ENCODE measurements at places on chromosomes 5 and 9.

- no peak for DNase-seq
These were observed 40.9 kb downstream of the NFIB start for GRCh38 chr9:14272927-14273528.

- DNase-seq = no peak
These were observed 24.9 kb downstream of the MELK start for GRCh38 chr9:36597412-36598178.

DNA sequence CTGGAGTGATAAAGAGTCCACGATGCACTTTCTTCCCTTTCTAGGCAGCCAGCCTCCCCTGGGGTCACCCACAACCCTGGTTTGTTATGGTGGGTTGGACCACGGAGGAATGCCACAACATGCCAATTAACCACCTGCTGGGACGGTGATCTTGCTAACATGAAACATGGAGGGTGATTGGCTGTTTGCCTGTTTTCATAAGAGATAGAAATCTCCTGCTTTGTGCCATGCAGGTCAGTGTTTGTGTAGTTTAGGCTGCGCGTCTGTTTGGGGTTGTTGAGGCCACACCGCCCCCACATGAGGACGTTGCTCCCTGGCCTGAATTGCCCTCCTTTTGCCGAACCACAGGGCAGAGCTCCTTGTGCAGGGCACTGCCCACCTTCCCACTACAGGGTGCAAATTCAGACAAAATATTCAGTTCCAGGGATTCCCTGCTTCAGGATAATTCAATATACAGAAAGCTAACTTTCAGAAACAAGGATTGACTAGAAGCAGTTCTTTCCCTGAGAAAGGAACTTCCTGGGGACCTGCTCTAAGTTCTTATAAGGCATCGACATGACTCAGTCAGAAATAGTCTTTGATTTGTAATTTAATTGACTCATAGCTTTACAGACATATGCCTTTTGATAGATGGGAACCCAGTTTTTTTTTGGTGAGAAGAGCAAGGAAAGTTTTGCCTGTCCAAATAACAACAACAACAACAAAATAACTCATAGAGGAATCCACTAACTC lies 427.6 kb downstream of the GADD45G start:
- DNase-seq = no peak

DNA sequence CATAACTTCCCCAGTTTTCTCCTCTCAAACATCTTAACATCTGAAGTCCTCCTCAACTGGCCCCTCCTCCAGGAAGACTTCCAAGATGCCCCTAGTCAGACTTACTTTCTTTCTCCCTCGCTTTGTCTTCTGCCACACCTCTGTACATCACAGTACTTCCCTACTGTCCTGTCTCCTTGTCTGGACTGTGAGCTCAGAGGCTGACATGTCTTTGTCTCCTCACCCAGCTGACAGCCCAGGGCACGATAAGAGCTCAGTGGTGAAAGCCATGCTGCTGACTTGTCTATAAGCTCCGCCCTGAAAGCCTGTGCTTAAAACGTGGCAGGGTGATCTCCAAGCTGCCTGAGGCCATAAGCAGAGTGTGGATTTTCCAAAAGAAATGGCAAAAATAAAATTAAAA lies 33.0 kb upstream of the SLC25A51 start:
- no peak for DNase-seq

DNA sequence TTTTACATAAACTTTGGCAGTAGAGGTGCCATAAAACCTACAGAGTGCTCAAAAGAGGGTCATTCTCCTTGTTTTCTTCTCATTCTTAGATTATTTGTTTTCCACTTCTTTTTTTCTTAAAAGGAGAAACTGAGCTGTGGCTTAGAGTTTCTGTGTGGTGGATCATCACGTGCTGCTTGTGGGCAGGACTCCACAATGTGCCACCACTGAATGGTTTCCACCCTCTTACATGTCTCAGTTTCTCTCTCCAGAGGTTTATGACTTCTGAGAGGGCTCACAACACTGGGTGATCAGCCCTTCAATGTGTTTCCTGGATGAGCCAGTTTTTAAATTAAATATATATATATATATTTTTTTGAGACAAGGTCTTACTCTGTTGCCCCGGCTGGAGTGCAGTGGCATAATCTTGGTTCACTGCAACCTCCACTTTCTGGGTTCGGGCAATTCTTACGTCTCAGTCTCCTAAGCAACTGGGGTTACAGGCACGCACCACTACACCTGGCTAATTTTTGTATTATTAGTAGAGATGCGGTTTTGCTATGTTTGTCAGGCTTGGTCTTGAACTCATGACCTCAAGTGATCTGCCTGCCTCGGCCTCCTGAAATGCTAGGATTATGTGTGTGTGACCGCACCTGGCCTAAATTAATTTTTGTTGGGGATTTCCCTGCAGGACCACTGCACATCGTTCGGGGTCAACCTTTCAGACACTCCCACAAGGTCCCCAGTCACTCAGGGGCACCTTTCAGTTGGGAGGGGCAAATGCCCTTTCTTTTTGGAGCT lies 3.1 kb upstream of the UNC13B start:
- DNase-seq = no peak

- DNase-seq = no peak
These were observed 35.5 kb downstream of the CAMK4 start for GRCh38 chr5:111259636-111260035.

Data from stimulated activated CD4-positive, alpha-beta T cell treated with anti-CD3 and anti-CD28 coated beads, Interleukin-1b, Interleukin-23, amount 100 ng/mL, for 48 hours (primary cell).